CD4-positive, alpha-beta T cell treated with Interleukin-17A for 4 hours (primary cell): ENCODE measurements at places on chromosomes 2 and 18.

DNA sequence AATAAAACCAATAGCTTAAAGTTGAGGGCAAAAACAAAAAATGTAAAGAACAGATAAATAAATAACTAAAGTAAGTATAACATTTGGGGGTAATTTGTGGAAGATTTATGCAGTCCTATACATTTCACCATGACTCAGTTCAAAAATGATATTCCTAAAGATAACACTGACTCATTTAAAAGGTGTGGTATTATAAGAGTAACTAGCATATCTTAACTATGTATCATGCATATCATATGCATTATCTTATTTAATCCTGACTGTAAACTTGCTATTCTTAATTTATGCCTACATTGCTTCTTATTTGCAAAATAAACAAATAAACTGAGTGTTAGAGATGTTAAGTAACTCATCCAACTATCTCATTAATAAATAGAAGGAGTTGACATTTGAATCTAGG lies 726.5 kb upstream of the PKDCC start:
- DNase-seq, result no peak

DNA sequence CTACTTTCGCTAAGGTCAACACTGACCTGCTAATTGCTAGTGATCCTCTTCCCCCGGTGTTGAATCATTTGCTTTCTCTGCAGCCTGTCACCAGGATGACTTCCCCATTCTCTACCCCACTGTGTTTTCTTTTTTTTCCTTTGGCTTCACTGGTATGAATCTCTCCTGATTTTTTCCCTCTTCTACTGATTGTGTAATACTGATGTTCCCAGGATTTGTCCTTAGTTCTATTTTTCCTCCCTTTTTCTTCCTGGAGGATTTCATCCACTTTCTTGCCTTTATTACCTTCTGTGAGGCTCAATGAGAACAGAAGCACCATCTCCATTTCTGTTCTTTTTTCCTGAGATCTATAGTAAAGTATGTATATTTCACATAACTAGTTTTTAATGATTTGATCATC lies 14.1 kb upstream of the MSH2 start:
- no peak for DNase-seq

GRCh38 chr18:46794607-46795006 lies 37.8 kb upstream of the ST8SIA5 start:
- no peak for DNase-seq

DNA sequence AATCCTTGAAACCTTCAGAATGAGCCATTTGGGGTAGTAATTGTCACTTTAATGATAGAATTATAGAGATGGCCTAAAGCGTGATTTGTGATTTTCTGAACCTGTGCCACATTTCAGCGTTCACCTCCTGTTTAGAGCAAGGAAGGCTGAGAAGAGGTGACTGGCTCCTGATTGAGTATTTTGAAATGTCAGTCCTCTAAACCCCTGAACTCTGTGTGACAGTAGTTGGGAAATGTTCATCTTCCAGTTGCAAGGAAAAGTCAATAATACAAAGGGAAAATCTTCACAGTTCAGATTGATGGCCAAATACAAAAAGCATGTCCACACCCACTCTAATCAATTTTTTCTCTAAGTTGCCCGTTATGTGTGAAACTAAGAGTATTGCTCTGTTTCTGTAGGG lies 305.2 kb downstream of the ARHGAP15 start:
- DNase-seq, result no peak

- no peak for DNase-seq
Observed at GRCh38 chr2:238743243-238744065, 104.4 kb upstream of the TWIST2 start.

DNA sequence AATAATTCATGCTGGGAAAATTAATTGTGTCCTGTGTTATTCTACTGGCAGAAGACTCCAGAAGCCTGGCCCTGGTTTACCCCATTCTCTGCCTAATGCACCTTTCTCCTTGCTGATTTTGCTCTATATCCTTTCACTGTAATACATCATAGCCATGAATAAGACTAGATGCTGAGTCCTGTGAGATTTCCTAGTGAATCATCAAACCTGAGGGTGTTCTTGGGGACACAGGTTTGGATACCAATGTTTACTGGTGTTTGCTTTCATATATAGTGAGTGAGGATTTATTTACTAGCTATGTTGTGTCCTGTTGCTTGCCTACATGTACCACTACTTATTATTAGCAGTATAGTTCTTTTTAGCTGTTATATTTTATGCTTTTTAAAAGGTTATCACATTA lies 6.5 kb downstream of the METTL5 start:
- no peak for DNase-seq

DNA sequence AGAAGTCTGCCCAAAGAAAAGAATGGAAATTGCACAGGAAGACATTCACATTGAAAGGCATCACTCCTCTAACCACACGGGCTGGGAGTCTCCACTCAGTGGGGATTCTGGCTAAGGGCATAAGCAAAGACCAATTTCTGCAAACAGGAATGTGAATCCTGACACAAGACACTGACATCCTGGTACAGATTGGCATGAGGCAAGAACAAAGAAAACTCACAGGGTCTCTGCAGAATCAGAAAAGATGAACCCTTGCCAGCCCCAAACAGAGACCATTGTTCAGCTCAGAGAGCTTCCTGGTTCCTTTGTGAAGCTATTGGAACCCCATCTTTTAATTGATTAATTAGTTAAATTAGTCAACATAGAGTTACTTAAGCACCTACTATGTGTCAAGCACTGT lies 82.3 kb downstream of the UPP2 start:
- no peak for DNase-seq

- no peak for DNase-seq
Observed at GRCh38 chr2:40255103-40255502, 196.8 kb downstream of the SLC8A1 start.

DNA sequence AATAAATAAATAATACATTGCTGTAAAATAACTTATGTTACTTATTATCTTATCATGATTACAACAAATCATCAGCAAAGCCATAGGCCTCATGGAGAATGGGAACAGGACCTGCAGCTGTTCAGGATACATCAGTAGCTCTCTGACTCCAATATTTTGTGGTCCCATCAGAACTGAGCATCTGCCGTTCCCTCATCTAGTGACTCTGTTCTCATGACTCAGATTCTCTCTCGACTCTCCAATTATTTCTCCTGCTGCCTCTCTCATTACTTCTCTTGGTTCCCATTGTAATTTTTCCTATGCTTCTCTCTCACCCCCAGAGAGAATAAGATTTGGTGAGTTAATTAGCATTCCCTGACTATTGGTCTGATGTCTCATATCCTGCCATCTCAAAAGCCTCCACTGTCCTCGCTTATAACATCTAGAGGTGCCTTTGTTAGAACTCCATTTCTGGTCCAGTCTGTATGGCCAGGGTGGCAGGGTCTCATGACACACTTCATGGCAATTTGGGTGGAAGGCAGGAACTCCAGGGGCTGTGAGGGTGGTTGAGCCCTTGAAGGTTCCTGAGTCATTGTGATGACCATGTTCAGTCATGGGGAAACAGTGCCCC lies 78.0 kb upstream of the TANC1 start:
- DNase-seq, result no peak

GRCh38 chr2:181111059-181111458 lies 130.7 kb downstream of the UBE2E3 start:
- DNase-seq, result no peak

DNA sequence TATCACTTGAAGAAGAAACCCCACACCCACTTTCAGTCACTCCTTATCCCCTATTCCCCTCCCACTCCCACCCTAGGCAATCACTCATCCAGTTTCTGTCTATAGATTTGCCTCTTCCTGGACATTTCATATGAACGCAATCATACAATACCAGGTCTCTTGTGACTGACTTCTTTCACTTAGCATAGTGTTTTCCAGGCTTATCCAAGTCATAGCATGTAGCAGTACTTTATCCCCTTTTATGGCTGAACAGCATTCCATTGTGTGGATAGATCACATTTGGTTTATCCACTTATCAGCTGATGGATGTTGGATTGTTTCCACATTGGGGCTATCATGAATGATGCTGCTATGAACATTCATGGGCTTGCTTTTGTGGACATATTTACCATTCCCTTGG lies 6.6 kb downstream of the CFAP221 start:
- DNase-seq, result no peak

GRCh38 chr2:10331702-10332401 lies 29.1 kb downstream of the HPCAL1 start:
- peak; percentile 64 for DNase-seq

GRCh38 chr2:129910446-129911362 lies 68.8 kb upstream of the RAB6C start:
- DNase-seq, result no peak

DNA sequence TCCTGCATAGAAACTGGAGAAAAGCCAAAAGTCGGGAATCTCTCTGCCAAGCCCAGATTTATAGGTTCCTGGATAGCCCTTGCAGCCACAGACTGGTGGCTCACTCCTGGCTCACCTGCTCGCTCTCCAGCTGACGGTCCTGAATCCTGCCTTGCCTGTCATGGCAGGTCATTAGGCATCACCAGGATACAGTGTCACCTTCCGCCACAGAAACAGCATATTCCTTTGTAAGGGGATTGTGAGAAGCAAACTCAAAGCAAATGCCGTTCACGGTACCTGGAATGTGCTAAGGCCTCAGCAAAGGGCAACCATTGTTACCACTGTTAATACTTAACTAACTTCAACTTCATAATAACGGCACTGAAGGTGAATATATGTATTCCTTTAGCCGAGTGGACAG lies 57.1 kb upstream of the GPR45 start:
- DNase-seq, result no peak

DNA sequence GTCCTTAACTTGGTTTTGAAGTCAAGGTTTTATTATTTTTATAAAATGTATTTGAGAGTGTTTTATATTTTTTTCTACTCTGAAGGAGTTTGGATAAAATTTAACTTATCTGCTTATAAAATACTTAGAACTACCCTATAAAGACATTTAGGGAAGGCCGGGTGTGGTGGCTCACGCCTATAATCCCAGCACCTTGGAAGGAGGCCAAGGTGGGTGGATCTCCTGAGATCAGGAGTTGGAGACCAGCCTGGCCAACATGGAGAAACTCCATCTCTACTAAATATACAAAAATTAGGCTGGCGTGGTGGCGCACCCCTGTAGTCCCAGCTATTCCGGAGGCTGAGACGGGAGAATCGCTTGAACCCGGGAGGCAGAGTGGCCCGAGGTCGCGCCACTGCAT lies 486.4 kb downstream of the DSC3 start:
- DNase-seq, result no peak

- no peak for DNase-seq
Observed at GRCh38 chr2:72155737-72156136, 8.1 kb upstream of the CYP26B1 start.

GRCh38 chr18:5628512-5629255 lies 84.9 kb upstream of the EPB41L3 start:
- peak; percentile 5 for DNase-seq

DNA sequence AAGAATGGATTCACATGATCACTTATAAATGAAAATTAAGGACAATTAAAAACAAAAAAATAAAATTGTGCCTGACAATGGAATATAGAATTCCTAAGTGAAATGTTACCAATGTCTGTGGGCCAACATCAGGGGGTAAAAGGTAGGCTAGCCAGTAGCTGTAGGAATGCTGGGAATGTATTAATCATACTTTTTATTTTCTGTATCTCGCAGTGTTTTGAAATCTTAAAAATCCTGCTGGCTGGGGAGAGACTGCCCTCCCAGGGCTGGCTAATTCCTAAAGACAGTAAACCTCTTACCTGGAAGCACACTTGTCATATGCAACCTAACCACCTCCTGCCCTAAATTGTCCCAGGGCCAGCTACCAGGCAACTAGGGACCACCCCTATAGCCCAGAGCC lies 69.8 kb downstream of the REV1 start:
- no peak for DNase-seq

DNA sequence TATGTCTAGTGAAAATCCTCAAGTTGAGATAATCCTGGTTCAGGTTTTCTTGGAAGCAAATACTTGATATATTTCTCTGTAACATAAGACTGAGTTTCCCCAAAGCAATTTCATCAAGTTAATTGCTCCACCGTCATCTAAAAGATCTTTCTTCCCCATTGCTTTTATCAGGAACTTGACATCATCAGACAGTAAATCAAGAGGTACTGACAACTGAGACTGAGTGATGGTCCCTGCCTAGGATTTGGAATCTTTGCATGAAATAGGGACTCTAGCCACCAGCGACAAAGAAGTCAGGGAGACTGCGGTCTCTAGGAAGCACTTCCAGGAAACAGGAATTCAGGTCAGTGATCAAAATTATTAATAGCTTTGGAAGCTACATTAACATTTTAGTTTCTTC lies 43.4 kb upstream of the SCN1A start:
- no peak for DNase-seq

- peak; percentile 14 for DNase-seq
Observed at GRCh38 chr2:129885735-129886134, 93.7 kb upstream of the RAB6C start.

DNA sequence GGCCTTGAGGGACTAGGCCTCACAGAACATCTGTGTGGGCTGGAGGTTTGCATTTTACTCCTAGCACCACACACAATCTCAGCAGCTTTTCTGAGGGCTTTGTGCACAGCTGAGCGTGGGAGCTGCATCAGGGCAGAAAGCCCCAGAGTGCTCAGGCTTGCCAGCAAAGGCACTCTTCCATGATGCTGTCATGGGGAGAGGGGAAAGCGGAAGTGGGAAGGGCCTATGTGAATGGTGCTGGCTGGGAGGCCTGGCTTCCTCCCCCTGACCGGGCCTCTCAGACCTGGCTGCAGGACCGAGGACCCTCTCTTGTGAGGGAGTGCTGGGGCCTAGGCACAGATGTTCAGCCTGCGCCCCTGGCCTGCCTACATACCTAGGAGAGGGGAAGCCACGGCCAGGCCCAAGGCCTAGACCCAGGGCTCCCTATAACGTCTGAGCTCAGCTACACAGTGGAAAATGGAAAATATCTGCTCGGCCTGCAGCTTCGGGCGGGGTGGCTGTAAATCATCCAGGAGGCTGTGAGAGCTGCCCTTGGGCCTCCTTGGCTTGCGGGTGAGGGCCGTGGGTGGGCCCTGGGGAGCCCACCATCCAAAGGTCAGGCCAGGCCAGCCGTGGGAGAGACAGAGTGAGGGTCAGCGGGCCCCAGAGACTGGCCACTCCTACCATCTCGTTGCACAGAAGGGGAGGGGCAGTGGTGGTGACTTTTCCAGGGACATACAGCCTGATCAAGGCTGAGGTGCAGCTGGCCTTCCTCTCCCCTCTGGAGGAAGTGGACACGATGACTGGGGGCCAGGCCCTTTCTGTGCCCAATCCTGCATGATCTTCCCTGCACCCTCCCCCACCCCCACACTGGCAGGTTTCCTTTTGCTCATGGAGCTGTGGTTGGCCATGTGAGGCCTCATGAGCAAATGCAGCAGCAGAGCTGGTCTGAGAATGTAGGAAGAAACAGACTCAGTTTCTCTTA lies 22.8 kb downstream of the GLI2 start:
- DNase-seq, result no peak

GRCh38 chr2:223744580-223744979 lies 92.8 kb downstream of the AP1S3 start:
- no peak for DNase-seq

DNA sequence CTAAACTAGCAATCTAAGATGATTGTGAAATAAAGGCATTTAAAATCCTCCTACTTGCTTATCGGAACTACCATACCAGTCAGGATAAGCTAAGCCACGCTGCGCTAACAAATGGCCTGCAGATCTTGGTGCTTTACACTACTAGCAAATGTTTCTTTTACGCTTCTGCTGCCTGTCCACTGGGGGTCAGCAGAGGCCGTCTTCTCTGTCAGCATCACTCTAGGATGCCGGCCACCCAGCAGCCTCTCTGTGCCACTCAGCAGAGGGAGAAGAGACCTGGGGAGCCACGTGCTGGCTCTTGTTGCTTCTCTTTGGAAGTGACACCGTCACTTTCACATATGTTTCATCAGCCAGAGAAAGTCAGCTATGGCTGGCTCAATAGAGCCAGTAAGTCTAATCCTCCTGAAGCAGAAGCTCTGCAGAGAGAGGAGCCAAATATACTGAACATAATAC lies 36.6 kb downstream of the COPS8 start:
- peak; percentile 34 for DNase-seq
